Activated T-helper 17 cell treated with anti-CD3 and anti-CD28 coated beads, Interleukin-2, amount 50 U/mL, for 72 hours (primary cell): ENCODE measurements at places on chromosomes 4 and X. TPM values are rescaled to one million over a fixed set of nuclear protein-coding genes. Genes with fewer than 3 reads are reported as not detected.

OTC gene
- 0.21 TPM for total RNA-seq

PLXNB3 gene
- total RNA-seq: 0.45 TPM

PNMA5 gene
- 0.13 TPM for total RNA-seq

RNF212 gene
- 3.7 TPM for total RNA-seq

SPACA5 gene
- not detected for total RNA-seq

IL21 gene
- 5.0 TPM for total RNA-seq

DNAAF6 gene
- not detected for total RNA-seq

WDR17 gene
- total RNA-seq: 2.9 TPM

PAGE2 gene
- not detected for total RNA-seq

F8A2 gene
- not detected for total RNA-seq

NLRP2B gene
- total RNA-seq: not detected

AFM gene
- total RNA-seq: not detected

HMGN5 gene
- 2.8 TPM for total RNA-seq

GNRHR gene
- not detected for total RNA-seq

CPE gene
- total RNA-seq: not detected
